ENCODE measurements at places on chromosomes 7 and 10.

- no peak for DNase-seq
Observed at GRCh38 chr10:26714415-26715136, 17.1 kb downstream of the PDSS1 start.

GRCh38 chr7:64574540-64575099 is 11.7 kb upstream of the ZNF680 start:
- no peak for DNase-seq

DNA sequence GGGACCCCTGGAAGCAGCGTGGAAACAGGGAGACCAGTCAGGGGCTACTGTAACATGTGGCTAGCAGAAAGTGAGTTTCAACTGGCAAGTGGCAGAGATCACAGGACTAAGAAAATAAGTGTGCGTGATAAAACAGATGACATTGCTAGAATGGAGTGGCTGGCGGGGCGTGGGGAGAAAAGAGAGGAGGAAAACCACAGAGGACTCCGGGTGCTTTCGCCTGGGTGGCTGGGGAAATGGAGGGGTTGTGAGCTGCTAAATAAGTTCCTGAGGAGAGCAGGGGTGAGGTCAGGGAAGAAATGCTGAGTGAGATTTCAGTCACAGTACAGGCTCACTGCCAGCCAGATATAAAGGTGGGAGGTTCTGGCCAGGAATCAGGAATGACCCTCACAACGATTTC is 166.9 kb downstream of the MYOF start:
- DNase-seq, result no peak

DNA sequence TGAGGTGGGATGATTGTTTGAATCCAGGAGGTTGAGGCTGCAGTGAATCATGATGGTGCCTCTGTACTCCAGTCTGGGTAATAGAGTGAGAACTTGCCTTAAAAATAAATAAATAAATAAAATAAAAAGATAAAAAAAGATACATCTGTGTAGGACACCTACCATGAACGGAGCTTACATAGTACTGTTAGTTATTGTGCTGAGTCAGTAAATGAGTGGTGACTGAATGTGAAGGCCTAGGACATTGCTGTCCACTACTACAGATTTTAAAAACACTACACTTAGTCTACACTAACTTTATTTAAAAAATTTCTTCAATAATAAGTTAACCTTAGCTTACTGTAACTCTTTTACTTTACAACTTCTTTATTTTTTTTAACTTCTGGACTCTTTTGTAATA is 106.7 kb upstream of the ETV1 start:
- DNase-seq, result no peak

DNA sequence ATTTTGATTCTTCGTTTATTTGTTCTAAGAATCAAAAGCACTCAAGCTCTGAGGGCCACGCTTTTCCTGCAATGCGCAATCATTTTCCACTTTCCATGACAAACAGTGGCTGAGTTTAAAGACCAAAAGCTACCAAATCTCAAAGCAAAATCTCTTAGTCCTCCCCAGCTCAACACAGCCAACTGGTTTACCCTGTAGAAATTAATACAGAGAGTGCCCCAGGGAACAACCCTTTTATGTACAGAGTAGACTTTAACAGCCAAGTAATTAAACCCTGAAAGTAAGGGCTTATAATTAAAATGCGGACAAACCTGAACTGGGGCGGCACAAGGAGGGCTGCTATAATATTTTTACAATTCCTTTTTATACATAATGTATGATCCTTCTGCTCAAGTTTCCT is 53.2 kb downstream of the FAM53B start:
- no peak for DNase-seq

- no peak for DNase-seq
Observed at GRCh38 chr10:43884501-43885105, 235.9 kb upstream of the ZNF32 start.

DNA sequence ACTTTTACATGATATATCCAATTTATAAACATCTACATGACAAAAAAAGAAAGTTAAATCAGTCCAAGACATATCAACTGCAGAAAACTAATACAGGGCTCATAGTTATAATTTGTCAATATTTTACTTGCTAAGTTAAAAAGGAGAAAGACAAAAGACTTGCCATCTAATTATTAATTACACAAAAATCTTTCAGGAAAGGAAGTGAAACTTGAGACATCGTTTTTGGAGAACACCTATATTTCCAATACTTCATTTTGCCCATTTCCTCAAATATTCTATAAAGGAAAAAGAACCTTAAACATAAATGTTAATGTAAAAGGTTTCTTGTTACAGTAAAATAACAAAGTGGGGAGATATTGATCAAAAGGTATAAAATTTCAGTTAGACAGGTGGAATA is 148.7 kb downstream of the CACNA2D1 start:
- no peak for DNase-seq

- DNase-seq, result no peak
Observed at GRCh38 chr7:19061331-19061730, 56.1 kb downstream of the TWIST1 start.
